ENCODE measurements at places on chromosomes 2 and 18.

DNA sequence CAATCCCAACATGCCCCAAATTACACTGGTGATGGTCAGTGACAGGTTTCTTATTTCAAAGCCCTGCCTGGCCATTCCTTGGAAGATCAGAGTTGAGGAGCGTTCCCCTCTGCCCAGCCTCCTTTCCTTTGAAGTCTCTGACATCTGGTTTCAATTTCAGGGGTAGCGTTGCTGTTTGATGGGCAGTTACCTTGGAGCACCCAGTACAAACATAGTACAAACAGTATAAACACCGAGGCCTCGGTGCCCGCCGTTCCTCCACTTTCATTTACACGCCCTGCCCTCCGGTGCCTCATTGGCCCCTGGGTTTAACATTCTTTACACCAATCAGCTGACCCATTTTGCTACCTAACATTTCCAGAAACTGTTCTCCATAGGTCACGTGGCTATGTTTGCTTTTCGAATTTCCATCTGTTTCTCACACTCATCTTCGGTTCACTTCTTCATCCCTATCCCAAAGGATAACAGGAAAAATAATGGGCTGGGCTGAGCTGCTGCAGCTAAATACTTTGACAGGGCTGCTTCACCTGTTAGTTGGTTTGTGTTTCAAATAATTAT lies 65.6 kb downstream of the NRP2 start:
- DNase-seq: no peak

- no peak for DNase-seq
These were observed 47.8 kb upstream of the SLC4A10 start for GRCh38 chr2:161576421-161576820.

- DNase-seq: no peak
These were observed 123.3 kb downstream of the HDAC4 start for GRCh38 chr2:239277401-239278085.

DNA sequence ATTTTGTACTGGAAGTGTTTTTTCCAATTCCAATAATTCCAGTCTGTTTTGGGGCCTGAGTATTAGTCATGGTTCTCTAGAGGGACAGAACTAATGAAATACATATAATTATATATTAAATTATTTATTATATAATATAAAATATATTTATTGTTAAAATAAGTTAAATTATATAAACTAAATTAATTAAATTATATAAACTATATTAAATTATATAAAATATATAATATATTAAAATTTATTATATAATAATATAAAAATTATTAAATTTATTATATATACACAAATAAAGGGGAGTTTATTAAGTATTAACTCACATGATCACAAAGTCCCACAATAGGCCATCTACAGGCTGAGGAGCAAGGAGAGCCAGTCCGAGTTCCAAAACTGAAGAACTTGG lies 253.4 kb upstream of the NETO1 start:
- DNase-seq: no peak

- DNase-seq: no peak
These were observed 228.9 kb downstream of the TMEM163 start for GRCh38 chr2:134489732-134490384.

GRCh38 chr18:41146301-41146700 lies 808.7 kb upstream of the PIK3C3 start:
- DNase-seq: no peak

- no peak for DNase-seq
These were observed 14.5 kb upstream of the ASPRV1 start for GRCh38 chr2:69975853-69976462.

DNA sequence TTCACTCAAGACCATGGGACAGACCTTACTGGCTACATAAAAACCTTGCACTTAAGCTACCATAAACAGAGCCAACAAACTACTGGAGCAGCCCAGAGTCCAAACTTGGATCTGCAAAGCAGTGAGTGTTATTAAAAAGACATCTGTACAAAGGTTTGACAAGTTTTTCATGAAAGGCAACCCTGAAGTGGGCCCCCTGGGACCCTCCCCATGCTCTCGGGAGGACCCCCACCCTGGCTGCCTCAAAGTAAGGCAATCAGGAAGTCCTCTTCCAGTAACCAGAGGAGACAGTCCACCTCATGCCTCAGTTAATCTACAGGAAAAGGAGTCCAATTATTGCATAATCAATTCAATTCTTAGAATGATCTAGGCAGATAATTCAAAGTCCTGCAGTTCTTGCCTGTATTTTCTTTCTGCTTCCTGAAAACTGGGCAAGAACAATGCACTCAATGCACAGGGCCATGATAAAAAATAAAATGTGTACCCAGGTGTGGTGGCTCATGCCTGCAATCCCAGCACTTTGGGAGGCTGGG lies 69.7 kb downstream of the TBC1D8 start:
- DNase-seq: no peak

DNA sequence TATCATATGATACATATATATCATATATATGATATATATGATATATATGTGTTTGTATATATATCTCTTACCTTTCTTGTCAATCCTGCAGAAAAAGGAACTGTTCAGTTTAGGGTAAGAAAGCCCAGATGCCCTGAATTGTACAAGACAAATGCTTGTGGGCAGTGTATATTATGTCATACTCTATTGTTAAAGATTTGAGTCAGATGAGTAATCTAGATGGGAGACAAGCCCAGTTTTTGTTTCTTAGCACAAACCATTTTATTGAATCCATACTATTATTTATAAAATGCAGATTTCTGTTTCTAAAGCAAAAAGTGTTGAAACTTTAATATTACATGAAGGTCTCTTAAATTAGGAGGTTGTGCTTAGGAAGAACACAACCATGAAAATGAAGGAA lies 90.6 kb downstream of the VRK2 start:
- DNase-seq: no peak

DNA sequence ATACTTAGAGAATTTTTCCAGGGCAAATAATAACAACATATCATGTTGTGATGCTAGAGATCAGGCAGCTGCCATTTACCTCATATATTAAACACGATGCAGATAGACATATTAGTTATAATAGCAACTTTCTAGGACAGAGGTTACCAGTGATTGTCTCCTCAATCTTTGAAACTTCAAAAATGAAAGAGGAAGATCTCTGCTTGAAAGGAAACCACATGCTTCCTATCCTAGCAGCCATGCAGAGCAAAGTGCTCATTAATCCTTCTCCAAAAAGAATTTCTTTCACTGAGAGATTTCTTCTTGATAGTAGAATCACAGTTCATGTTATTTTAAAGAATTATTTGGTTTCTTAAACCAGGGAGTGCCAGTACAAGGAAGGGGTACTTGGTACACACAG lies 317.2 kb downstream of the CPS1 start:
- no peak for DNase-seq

GRCh38 chr2:40488927-40489677 lies 37.2 kb upstream of the SLC8A1 start:
- DNase-seq: no peak

- DNase-seq: no peak
These were observed 10.7 kb upstream of the POLE4 start for GRCh38 chr2:74947703-74948102.

- no peak for DNase-seq
These were observed 275.9 kb downstream of the MREG start for GRCh38 chr2:215737477-215737876.

- no peak for DNase-seq
These were observed 39.3 kb upstream of the SERPINB2 start for GRCh38 chr18:63848159-63848558.

DNA sequence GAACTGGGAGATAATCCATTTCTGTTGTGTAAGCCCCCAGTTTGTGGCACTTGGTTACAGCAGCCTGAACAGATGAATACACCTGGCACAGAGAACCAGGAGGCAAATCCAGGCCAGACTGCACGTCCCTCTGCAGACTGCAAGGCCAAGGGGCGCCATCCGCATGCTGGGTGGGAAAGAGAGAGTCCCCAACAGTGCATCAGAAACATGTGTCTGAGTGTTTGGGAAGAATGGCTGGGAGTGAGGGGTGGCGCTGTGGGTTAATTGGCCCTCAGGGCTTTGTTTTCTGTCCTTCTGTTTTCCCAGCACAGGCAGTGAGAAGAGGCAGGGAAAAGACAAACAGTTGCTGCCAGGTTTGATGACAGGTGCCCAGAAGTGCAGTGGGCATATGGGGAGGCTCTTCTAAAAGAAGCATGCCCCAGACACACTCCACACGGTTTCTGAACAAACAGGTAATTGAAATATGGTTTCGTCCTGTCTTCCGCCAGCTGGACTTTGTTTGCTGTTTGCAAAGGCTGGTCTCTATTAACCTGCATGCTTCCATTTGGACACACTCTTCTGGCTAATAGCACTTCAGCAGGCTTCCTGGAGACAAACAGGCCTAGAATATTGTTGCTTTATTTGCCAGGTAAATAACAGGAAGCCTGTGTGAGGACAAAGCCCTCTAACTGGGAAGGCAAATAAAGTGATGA lies 43.4 kb upstream of the SEC11C start:
- DNase-seq: no peak

GRCh38 chr2:54613386-54613785 lies 110.1 kb upstream of the EML6 start:
- DNase-seq: no peak

DNA sequence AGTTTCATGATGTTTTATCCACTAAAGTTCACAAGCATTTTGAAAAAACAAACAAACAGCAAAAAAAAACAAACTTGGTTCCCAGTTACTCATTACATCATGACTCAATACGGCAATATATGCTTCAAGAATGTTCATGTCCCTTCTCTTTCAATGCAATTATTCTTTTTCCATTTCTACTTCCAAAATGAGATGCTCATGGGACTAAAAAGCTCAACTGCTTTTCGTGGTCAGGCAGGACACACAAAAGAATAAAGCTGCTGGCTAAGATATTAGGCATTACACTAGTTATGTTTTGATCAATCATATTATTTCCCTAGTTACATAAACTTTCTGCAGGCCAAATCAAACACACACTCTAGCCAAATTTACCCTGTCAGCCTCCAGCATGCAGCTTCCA lies 301.3 kb downstream of the EPHA4 start:
- no peak for DNase-seq

DNA sequence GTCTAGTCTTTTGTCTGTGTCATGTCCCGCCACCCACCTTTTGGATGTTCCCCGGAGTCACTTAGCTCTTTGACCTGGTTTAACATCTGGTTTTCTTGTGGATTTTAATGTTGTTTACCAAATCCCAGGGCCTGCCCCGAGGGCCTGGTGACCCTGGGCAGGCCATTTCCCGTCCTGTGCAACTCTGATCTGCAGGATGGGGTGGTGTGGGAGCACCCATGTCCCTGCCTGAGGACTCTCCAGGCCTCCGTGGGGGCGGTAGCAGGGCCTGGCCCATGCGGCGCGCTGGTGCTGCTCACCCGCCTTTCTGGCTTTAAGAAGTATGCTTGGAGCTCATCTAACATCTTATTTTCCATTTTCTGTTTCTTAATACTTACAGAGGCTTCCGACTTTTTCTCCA lies 10.7 kb downstream of the RAMP1 start:
- no peak for DNase-seq

Measured in activated CD8-positive, alpha-beta memory T cell treated with anti-CD3 and anti-CD28 coated beads for 4 hours (primary cell).